Activated CD4-positive, alpha-beta memory T cell treated with anti-CD3 and anti-CD28 coated beads, Interleukin-2, amount 10 ng/mL, durations not matched to agents 7 days and 5 days (primary cell): ENCODE measurements at places on chromosomes 7 and 10.

GRCh38 chr10:95447685-95448084, 113.5 kb downstream of the SORBS1 start:
- no peak for DNase-seq

DNA sequence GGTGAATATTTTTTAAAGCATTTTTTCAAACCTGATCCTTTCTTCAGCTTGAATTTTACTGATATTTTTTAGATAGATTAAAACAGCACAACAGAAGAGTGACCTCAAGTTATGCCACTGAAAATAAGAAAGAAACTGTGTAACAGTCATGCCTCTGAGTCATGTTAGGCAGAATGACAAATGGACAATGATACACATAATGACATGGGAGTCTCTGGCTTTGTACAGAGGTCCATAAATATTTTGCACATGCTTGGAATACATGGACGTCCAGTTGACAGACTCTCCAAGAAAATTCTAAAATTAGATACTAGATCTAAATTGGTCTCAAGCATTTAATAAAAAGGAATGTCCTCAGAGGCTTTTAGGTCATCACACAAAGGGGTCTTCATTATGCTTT, 21.9 kb upstream of the SEMA3A start:
- no peak for DNase-seq

GRCh38 chr7:97009753-97010732, 4.7 kb downstream of the DLX6 start:
- no peak for DNase-seq

GRCh38 chr7:29017713-29018112, 59.6 kb upstream of the TRIL start:
- DNase-seq, result no peak

GRCh38 chr7:50497968-50498367, 47.8 kb upstream of the FIGNL1 start:
- no peak for DNase-seq

GRCh38 chr7:150489782-150490181, 24.9 kb upstream of the GIMAP7 start:
- DNase-seq, result no peak

DNA sequence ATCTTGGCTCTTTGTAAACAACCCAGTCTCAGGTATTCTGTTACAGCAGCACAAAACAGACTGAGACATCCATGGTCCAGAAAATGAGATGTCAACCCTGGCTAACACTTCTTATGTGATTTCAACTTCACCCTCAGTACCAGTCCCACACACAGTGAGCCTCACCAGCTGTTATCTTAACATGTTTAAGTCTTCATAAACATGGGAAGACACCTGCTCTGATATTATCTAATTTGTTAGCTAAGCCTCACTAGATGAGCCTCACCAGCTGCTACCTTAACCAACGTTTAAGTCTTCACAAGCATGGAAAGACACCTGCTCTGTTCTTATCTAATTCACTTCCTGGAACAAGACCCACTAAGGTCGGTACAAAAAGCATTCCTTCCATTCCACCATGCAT, 130.8 kb downstream of the CALN1 start:
- no peak for DNase-seq

DNA sequence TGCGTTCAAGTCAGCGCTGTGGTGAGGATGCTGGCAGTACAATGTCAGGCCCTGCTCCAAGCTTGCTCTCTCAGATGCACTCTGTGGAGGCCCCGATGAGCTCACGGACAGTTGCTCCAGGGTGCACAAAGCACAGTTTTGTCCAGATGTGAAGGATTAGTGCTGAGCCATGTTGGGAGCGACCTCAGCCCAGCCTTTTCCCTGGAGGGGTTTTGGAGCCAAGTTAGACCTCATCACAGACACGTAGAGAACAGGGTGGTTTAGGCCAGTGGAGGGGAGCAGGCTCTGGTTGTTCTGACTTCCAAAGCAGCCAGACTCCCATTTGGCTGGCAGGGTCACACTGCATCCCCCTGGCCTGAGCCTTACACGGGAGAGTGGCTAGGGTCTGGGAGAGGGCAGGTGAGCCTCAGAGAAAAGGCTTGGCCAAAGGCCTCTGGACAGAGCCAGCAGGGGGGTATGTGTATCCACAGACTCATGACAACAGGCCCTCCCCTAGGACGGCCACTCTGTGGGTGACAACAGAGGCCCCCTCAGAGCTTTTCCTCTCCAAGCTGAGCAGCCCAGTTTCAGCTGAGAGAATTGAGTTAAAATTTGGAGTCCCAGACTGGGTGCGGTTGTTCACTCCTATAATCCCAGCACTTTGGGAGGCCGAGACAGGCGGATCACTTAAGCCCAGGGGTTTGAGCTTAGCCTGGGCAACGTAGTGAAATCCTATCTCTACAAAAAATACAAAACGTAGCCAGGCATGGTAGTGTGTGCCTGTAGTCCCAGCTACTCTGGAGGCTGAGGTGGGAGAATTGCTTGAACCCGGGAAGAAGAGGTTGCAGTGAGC, 4.7 kb downstream of the PLAC9 start:
- no peak for DNase-seq

DNA sequence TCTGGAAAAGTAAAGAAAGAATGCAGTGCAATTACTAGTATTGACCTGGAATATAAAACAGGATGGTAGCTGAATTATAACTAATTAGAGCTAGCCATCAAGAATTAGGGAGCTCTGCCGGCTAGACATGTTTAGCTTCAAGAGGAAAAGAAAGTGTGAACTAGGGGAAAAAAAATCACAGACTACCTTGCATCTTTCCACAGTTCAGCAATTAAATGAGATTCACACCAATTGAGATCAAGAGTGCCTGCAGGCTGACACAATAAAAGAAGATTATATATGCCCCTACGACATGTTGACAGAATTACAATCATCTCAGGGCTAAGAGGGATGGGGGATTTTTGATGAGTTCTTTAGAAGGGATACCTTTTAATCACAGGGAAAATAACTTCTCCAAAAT, 303.3 kb upstream of the CELF2 start:
- no peak for DNase-seq

DNA sequence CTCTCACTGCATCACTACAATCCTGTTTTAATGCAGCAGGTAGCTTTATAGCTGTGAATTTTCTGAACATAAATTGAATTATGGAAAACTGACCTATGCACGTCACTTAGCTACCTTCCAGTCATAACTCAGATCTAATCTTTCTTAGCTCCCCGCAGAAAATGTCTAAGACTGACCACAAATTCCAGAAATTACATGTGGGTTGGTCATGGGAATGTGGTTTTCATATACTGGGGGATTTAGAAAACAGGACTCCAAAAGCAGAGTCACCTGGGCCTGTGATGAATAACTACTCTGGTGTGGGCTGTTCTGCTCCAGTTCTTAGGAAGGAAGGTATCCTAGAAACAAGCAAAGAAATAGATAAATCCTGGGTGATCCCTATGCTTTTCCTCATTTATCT, 178.4 kb upstream of the LRRTM3 start:
- DNase-seq, result no peak

DNA sequence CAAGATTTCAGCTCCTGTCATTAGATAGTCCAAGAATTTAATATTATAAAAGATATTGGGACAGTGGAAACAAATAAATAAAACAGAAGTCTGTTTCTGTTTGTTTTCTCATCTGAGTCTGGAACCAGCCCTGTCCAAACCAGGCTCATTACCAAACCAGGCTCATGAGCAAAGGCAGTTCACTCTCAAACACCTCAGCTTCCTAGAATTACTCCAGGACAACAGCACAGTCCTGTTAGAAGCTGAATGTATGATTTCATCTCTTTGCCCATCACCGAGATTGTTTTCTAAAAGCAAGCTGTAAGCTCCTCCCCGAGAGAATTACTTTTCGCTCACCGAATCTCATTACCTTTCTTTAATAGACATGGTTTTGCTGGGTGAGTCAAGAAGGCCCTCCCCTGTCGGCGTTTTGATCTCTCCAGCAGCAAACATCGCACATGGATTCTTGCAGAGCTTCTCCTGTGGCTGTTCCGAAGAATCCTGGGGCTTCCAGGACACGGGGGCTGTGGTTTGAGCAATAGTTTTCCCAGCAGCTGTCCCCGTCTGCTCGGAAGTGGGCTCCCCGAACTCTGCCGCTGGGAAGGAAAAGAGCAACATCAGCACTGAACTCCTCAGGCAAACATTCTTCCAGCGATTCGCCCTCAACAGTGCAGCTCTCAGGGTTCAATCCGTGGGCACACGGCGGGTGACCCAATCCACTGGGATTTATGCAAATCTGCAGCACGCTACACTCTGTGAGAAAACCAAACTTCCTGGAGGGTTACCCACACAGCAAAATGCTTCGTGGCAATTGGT, 112.5 kb downstream of the SVIL start:
- DNase-seq, result no peak

- no peak for DNase-seq
These were observed 232.4 kb upstream of the KLF14 start for GRCh38 chr7:130966246-130967009.

- no peak for DNase-seq
These were observed 90.2 kb downstream of the DNAJB9 start for GRCh38 chr7:108659867-108660266.

DNA sequence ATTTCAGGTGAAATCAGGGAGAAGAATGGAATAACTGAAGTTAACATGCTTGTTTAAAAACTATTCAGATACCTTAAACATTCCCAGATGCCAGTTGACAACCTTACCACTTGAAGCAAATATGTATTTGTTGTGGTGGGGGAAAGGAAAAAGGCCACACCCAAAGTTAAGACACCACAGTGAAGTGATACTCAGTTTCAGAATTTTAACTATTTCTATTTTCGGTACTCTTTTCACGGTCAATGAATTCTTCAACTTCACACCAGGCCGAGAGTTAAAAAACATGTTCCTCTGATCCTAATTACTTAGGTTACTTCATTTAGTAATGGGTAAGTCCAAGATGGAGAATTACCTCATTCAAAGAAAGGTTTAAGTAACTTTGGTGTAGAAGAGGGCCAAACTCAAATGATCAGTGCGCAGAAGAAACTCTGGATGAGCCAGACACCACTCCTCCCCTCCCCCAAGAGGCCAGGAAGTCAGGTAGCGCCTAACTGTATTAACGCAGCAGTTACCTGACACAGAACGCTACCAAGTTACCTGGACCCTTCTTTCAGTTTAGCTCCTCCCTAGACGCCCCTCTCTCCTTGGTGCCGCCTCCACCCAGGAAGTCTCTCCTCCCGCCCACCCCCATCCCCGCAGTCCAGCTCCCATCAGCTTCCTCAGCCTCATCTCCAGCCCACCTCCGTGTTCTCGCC, 700 bp downstream of the MTPN start:
- peak; percentile 51 for DNase-seq

DNA sequence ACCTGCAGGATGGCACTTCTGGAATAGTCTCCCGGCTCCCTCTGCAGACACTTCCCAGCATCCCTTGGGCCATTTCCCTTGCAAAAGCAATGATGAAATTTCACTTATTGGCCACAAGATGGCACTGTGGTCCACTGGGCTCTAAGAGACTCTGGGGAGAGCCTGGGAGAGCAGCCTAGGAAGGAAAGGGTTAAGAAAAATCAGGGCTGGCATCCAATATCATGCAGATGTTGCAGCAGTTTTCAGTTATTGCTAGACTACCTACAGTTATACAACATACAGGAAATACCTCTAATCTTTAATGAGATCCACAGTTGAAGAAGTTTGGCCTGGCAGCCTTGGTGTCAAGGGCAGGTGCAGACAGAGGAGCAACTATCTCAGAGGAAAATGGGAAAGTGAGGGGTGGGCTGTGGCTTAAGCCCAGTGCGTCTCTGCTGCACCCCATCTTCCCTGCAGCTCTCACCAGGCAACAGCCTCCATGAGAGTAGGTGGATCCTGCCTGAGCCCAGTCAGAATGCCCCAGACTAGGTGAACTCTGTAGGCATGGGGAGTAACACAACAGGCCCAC, 100.2 kb upstream of the PRSS58 start:
- peak; percentile 31 for DNase-seq

- DNase-seq, result no peak
These were observed 81.3 kb downstream of the CDK6 start for GRCh38 chr7:92754919-92755581.

DNA sequence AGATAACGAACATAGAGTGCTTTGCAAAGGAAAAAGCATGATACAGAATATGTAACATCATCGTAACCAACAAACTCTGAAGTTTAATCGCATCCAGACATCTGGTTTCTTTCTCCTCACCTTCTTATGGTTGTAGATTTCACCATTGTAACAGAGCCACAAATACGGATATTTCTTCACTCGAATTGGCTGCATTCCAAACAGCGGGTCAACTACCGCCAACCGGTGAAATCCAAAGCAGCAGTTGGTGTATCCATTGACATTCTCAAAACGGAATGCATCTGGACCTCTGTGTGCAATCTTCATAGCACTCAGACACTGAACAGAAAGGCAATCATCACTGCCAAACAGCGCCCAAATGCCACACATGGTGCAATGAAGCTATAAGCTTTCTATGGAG, 3.4 kb downstream of the ASNS start:
- DNase-seq, result no peak
